ENCODE measurements at places on chromosomes 12 and 14. TPM values are rescaled to one million over a fixed set of nuclear protein-coding genes. Genes with fewer than 3 reads are reported as not detected.

Gene ERBB3
- 2.0 TPM for total RNA-seq

Gene DDN
- total RNA-seq, result 0.52 TPM

Gene CLEC4A
- total RNA-seq, result 0.17 TPM

Gene LALBA
- total RNA-seq, result not detected

Gene PPP4R4
- 24.5 TPM for total RNA-seq

Gene C12orf60
- total RNA-seq, result 1.1 TPM

Gene ZFHX2
- total RNA-seq, result 0.83 TPM

Gene HOXC5
- total RNA-seq, result 0.67 TPM

DNA sequence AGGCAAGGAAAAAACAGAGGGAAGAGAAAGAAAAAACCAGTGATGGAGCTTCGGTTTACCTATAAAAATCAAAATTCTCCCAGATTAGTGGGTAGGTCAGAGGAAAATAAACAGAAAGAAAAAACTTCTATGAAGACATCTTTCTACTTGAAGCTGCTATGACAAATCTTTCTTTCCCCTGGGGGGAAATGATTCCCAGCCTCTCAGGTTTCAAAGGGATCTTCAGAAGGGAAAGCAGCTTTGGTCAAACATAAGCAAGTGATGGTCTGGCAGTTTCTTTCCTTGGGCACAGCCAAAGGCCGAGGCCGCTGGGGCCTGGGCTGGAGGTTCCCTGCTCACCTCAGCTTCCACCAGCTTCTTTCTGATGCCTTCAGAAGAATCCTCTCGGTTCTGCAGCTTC is 104.5 kb downstream of the PRKAB1 start:
- DNase-seq, result peak; percentile 16

DNA sequence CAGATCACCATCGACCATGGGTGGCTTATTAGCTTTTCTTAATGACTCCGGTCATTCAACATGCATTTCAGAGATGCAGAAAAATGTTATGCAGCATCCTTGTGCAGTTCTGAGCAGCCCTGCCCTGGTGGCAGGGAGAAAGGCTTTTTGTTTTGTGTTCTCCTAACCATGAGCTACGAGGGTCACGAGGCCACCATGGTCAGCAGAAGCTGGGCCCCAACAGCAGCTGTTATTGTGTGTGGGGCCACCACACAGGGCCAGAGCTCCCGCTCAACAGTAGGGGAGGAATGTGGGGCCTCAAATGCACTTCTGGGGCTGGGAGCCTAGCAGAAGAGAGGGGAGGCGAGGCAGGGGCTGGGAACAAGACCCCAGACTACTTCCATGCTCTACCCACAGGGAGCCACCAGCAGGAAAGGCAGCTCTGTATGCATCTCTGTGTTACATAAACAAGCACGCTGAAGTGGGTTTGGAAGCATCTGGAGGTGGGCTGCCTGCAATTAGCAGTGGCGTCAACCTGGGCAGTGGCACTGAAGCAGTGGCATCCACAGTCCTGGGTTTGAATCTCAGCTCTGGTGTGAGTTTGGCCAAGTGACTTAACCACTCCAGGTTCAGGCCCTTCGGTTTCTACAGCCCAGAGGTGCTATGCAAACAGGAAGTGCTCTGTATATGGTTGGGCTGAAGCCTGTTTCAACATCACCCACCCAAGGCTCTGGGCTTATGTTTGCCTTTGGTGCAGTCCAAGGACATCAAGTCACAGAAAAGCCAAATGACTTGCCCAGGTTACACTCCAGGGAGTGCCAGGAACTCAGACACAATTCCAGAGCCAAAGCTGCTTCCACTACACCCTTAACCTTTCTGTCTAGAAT is 16.3 kb downstream of the GLTP start:
- no peak for DNase-seq

GRCh38 chr14:73472185-73473114 is 14.1 kb upstream of the NUMB start:
- peak; percentile 54 for DNase-seq

GRCh38 chr14:66224492-66225178 is 261.5 kb upstream of the CCDC196 start:
- no peak for DNase-seq

DNA sequence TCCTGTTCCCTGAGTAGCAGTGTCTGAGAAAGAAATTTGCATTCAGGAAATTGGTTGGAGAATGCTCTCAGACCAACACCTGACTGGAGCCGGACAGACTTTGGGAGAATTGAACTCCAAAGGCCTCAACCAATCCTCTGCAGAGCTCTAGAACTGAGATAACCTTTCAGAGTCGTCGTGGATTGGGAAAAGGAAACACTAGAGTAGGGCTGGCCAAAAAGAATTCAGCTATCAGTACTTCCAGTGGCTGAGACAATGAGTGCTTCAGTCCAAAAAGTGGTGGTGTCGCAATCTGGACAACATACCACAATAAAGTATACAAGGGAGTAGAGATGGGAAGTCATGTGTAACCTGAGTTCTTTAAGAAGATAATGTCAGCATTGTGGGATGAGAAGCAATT is 377.1 kb downstream of the SLC16A7 start:
- DNase-seq, result peak; percentile 90

- DNase-seq, result no peak
Measured at GRCh38 chr12:1314523-1314922, 279.9 kb downstream of the FBXL14 start.

GRCh38 chr14:55705651-55706364 is 125.8 kb downstream of the KTN1 start:
- peak; percentile 79 for DNase-seq

- no peak for DNase-seq
Measured at GRCh38 chr12:133046698-133047097, 9.4 kb downstream of the ZNF84 start.

GRCh38 chr14:81324011-81324410 is 76.1 kb downstream of the STON2 start:
- peak; percentile 90 for DNase-seq

- DNase-seq, result peak; percentile 43
Measured at GRCh38 chr14:68978172-68978911, 760 bp downstream of the ACTN1 start.

GRCh38 chr14:23047751-23048693 is 6.0 kb downstream of the PSMB11 start:
- DNase-seq, result no peak

DNA sequence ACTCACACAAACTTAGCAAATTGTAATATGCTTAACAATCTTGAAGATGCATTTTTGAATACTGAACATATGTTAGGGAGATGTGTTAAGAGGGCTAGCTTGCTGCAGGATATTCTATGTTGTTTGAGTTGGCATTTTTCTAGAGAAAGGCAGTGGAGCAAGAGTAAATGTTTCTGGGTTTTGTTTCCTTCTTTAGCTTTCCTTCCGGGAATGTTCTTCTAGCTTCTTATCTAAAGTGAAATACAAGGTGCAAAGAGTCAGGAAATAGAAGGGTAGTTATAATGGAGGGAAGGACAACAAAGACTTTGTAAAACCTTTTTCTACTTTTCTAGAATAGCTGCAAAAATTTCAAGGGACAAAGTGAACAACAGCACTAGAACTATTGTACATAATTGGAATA is 77.6 kb upstream of the KCNH3 start:
- DNase-seq, result no peak

GRCh38 chr14:36975834-36976233 is 196.6 kb downstream of the SLC25A21 start:
- peak; percentile 19 for DNase-seq

DNA sequence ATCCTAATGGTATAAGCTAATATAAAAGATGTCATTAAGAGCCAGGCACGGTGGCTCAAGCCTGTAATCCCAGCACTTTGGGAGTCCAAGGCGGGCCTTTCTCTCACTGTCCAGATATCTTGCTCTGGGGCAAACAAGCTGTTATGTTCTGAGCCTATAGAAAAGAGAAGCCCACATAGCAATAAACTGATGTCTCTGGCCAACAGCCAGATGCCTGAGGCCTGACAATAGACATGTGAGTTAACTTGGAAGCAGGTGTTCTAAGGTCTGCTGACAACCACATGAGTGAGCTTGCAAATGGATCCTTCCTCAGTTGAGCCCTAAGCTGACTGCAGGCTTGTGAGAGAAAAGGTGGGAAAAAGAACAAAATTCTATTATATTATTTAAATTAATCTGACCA is 25.0 kb downstream of the YAF2 start:
- DNase-seq, result peak; percentile 72

- peak; percentile 78 for DNase-seq
Measured at GRCh38 chr14:99971087-99971940, 93.9 kb upstream of the EVL start.

DNA sequence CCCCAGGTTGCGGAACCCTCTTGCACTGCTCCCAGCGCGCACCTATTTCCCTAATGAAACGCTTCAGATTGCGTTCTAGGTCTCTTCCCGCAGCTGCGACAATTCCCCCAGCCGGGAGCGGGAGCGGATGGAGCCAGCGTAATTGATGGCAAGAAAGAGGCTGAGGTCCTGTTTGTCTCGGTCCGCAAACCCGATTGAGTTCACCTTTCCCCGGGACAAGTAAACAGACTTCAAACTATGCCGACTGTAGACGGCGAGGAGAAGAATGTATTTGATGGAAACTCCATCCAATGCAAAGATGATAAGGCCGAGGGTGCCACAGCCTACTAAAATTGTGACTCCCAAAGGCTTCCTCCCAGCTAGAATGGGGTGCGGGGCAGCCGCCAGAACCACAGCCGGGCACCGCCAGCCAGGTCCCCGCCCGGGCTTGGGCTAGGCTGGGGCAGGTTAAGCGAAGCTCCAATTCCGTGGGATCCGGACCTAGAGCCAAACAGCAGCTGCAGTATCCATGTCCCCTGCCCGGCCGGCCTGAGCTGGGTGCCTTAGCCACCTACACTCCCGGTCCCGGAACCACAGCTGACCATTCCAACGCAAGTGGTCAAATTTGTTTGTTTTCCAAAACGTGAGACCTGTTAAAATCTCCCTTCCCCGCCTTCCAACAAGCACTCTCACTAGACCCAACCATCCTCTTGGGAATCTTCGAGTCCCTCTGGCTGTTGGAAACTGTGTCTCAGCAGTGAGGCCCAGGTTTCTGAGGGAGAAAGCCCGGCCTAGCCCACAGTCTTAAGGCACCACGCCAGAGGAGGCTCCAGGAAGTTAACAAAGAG is 5.5 kb downstream of the NKX2-1 start:
- no peak for DNase-seq

GRCh38 chr14:102492531-102492910 is 17.1 kb downstream of the ANKRD9 start:
- DNase-seq, result no peak

DNA sequence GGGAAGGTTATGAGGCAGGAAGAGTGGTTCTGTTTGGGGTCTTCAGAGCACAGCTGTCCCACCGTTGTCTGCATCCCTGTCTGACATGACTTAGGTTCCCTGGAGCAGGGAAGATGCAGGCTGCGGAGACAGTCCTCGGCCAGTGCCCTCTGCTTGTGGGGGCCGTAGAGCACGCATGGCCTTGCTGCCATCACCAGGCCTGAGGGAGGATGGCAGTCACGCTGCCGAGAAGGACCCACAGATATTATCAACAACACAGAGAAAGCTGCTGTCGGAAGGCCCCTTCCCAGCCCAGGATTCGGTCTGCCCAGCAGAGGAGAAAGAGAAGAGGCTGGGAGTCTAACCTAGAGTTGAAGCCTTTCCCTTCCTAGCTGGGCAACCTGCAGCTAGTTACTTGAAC is 35.0 kb downstream of the ERH start:
- DNase-seq, result no peak

DNA sequence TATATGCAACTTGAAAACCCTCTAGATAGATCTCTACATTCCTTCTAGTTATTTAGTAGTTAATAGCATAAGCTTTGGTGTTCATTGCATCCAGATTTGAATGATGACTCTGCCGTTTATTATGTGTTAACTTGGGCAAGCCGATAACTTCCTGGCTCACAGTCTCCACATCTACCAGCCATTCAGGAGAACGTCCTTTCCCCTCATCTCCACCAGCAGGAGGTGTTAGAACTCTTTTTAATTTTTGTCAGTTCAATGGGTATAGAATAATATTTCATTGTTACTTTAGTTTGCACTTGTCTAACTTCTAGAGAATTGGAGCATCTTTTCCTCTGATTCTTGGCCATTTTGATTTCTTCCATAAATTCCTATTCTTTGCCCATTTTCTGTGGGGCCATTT is 30.0 kb upstream of the WSCD2 start:
- DNase-seq, result no peak

DNA sequence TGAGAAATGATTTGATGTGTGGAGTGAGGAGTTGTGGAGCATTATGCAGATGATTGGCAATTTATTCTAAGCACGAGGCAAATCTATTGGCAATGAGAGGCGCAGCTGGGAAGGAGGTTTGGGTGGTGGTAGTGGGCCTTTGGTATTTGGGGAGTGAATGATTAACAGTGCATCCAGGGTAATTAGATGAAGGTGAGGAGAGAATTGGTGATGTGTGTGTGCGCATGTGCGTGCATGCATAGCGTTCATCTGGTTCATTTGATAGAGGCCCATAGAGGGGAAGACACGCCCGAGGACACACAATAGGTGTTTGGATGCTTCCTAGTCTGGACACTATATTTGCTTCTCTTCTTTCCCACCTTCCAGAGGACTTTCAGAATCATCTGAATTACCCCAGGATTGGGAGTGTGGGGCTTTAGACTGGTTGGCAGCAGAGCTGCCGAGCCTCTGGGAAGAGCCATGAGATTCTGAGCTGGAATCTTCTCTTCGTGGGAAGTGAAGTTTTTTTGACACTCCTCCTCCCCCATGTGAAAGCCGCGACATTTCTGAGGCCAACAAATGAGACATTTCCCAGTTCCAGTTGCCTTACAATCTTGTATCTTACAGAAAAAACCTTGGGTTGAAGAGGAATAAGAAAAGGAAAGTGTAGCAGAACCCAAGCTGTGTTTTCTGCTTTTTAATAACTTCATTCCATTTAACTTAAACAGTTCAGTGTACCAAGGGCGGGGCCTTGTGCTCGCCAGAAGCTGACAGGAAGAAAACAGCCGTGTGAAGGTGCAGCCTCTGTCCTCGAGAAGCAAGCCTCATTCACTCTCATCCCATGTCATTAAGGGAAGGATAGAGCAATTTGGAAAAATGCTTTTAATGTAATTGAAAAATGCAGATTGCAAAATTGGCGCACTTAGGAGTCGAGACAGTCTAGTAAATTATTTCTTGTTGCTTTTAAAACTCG is 65.2 kb downstream of the SLC25A47 start:
- no peak for DNase-seq

DNA sequence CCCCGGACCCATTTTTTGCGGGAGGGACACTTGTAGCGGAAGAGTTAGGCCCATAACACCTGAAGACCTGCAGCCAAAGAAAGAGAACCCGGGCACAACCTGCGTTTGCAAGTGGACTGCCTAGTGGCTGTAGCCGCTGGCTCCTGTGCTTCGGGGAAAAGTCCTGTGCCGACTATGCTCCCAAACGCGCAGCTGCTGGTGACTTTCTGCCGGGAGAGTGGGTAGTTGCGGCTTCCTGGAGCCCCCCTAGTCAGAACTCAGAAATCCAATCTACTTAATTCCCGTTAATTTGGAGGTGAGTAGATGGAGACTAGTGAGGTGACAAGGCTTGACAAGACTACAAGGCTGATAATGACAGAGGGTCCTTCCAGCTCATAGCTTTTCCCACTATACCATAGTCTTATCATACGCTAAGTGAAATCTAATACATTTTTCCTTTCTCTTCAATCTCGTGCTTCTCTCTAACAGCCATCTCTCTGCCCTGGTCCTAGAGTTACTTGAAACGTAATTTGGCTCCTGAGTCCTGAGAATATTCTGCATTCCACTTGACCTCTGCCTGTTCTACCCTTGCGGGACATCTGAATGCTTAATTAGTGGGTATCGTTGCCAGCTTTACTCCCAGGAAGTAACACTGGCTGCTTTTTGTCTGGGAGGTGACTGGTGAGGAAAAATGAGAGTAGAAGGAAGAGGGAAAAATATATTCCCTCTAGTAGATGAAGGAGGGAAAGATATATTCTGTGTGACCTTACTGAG is 556 bp downstream of the MTHFD1 start:
- DNase-seq, result peak; percentile 20

GRCh38 chr12:98868538-98868937 is 223.4 kb downstream of the APAF1 start:
- DNase-seq, result no peak

- DNase-seq, result no peak
Measured at GRCh38 chr14:55238019-55238680, 33.1 kb upstream of the FBXO34 start.
